ENCODE measurements at places on chromosomes 16 and 17.
A peak's percentile ranks its signal among the peaks of the same experiment; 100 is the strongest.

- no peak for DNase-seq
Observed at GRCh38 chr16:65947951-65948350, 418.5 kb upstream of the CDH5 start.

GRCh38 chr16:69201291-69201690 lies 14.3 kb downstream of the SNTB2 start:
- DNase-seq = no peak

DNA sequence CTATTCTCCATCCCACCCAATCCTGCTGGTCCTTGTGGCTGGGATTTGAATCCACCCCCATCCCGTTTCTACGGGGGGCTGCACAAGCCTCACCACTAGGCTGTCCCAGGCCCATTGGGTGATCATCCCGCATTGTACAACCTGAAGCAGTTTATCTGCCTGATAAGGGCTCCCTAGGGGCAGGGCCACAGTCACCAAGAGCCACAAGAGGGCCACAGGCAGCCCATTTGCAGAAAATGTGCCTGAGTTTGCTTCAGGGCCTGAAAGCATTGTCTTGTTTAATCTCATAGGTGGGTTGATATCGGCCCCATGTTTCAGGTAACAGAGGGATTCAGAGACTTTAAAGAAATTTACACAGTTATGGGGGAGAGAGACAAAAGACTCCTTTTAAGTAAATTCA lies 245.0 kb downstream of the CPPED1 start:
- DNase-seq = no peak

- no peak for DNase-seq
Observed at GRCh38 chr17:46766493-46767491, 51.7 kb downstream of the WNT3 start.

DNA sequence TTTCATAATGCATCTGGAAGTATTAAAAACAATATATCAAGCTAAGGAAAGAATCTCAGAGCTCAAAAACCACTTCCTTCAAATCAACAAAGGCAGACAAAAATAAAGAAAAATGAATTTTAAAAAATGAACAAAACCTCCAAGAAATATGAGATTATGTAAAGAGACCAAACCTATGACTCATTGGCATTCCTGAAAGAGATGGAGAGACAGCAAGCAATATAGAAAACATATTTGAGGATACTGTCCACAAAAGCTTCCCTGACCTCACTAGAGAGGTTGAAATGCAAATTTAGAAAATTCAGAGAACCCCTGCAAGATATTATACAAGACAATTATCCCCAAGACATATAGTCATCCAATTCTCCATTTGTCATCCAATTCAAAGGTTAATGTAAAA lies 311.3 kb upstream of the SOX9 start:
- no peak for DNase-seq

GRCh38 chr16:64397945-64398508 lies 723.8 kb downstream of the CDH11 start:
- no peak for DNase-seq

- DNase-seq = no peak
Observed at GRCh38 chr16:3192476-3193019, 4.5 kb downstream of the OR1F1 start.

- DNase-seq = no peak
Observed at GRCh38 chr16:23874613-23875294, 39.0 kb downstream of the PRKCB start.

- DNase-seq = peak; percentile 77
Observed at GRCh38 chr17:13362341-13363122, 239.2 kb downstream of the HS3ST3A1 start.

- no peak for DNase-seq
Observed at GRCh38 chr17:21300601-21301571, 16.4 kb downstream of the MAP2K3 start.

DNA sequence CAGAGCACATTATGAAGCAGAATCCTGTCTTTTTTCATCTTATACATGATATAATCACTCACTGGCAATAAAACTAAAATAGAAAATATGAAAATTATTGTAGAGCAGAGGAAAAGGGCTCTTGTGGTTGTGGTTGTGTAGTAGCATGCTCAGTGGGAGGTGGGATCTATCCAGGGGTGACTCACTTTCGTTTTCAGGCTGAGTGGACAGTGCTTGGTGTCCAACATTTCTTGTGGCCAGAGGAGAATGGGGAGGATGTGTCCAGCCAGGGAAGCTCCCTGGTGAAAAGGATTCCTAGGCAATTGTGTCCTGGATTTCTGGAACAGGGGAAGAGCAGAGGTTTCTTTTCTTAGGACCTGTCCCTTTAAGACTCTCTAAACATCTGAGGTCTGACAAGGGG lies 31.9 kb upstream of the CPHXL start:
- DNase-seq = peak; percentile 41

GRCh38 chr16:14097182-14097959 lies 26.3 kb downstream of the MRTFB start:
- DNase-seq = no peak

- no peak for DNase-seq
Observed at GRCh38 chr17:79938336-79939093, 97.2 kb downstream of the TBC1D16 start.

DNA sequence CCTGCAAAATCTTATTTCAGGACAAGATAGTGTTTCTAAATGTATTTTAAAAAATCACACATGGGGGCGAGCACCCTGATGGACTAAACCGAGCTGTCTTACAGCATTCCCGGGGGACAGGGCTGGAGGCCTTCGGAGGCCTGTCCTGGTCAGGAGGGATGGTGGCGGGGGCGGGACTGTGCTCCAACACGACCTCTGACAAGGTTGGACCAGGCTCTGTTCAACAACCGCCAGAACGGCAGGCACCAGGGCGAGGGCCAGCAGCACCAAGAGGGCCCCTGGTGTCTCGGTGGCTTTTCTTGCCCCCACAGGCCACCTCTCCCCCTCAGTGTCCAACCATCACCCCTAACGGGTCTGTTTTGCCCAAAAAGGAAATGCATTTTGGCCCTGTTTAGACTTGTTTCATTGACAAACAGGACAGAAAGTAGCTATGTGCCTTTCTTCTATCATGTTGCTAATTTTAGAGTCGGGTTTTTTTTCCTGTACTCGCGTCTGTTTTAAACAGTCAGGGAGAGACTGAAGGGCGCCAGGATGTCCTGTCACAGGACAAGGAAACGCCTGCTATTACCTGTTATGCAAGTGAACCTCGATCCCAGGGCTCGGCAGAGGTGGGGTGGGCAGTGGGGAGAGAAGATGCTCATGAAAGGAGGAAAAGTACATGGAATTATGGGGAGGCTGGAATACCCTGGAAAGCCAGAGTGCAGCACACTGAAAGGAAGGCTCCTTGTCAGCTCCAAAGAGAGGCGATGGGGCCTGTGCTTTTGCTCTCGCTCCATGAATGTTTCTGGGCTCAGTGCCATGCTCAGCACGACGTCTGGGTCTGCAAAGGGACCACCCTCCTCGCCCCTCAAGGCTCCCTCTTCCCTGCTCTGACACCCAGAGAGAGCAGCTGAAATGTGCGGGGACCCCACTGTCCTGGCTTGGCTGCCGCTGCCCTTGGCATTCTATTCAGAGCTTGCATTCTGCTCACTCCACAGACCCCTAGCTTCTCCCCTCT lies 11.9 kb downstream of the TMEM204 start:
- no peak for DNase-seq

GRCh38 chr17:28471531-28472342 lies 1.7 kb upstream of the SLC13A2 start:
- DNase-seq = no peak

GRCh38 chr16:15642557-15643047 lies 352 bp downstream of the MARF1 start:
- peak; percentile 55 for DNase-seq

- DNase-seq = peak; percentile 78
Observed at GRCh38 chr16:88769617-88770460, 15.2 kb downstream of the PIEZO1 start.

- no peak for DNase-seq
Observed at GRCh38 chr17:42708588-42708987, 26.3 kb downstream of the CNTNAP1 start.

DNA sequence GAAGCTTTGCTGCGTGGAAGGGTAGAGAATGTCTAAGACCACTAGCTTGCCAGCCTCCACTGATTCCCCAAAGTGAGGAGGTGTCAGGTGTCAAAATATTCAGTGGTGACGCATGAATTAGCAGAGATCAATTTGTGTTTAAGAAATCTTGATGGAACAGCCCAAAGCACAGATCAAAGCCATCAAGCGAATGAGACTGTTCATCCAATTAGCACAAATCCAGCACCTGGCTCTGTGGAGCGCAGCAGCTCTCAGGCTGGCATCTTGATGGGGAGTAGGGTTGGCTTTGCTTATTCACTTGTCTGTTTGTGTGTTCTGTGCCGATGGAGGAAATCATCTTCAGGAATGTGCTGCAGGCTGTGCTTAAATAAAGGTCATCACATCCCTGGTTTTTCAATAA lies 456.8 kb upstream of the CCL2 start:
- no peak for DNase-seq

DNA sequence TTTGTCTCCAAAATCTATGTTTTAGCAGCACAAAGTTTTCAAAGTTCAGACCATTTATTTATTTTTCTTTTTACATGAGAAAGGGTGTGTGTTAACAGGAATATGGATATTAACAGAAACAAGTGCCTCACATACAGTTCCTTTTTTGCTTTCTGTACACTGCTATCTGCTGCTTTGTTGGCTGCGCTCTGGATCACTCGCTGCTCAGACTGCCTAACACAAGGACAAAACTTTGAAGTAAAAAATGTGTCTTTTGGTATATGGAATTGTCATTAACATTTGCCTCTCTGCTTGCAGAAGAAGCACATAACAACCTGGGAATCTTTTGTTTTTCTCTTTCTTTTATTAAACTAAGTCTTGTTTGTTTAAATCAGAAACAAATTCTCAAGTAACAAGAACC lies 262.8 kb downstream of the ZFHX3 start:
- DNase-seq = no peak

DNA sequence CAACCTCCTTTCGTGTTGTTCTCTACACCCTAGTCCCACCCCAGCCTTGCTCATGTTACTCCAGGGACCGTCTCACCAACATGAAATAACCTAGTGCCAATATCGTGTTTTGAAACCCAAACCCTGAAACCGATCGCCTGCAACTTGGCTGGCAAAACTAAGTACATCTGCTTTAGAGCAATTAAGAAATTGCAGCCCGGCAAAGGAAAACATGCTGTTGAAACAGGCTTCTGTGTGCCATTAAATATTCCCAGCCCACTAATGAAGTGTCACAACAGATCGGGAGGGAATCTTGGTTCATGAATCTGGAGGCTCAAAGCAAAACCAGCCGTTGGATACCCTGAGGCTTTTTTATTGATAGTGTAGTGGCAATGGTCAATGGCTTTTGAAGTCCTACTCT lies 48.3 kb upstream of the GPR139 start:
- no peak for DNase-seq

- no peak for DNase-seq
Observed at GRCh38 chr16:27189335-27189972, 13.9 kb upstream of the KDM8 start.

DNA sequence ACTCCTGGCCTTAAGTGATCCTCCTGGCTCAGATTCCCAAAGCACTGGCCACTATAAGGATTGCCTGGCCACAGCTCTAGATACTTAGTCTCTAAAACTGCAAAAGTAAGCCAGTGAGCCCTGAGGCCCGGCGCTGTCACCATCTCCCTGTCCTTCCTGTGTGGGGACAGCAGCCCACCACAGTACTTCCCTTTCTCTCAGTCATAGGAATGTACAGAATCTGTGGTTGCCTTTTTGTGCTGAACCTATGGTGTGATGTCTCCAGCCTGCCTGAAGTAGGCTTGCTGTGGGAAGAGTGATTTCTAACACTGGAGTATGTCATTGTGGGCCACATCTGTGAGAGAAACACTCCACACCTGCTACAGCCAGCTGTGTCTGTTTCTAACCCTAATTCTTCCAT lies 24.7 kb downstream of the NTAN1 start:
- no peak for DNase-seq

- no peak for DNase-seq
Observed at GRCh38 chr17:13978478-13978877, 90.8 kb upstream of the COX10 start.

GRCh38 chr17:12769981-12770380 lies 19.3 kb upstream of the ARHGAP44 start:
- DNase-seq = no peak

DNA sequence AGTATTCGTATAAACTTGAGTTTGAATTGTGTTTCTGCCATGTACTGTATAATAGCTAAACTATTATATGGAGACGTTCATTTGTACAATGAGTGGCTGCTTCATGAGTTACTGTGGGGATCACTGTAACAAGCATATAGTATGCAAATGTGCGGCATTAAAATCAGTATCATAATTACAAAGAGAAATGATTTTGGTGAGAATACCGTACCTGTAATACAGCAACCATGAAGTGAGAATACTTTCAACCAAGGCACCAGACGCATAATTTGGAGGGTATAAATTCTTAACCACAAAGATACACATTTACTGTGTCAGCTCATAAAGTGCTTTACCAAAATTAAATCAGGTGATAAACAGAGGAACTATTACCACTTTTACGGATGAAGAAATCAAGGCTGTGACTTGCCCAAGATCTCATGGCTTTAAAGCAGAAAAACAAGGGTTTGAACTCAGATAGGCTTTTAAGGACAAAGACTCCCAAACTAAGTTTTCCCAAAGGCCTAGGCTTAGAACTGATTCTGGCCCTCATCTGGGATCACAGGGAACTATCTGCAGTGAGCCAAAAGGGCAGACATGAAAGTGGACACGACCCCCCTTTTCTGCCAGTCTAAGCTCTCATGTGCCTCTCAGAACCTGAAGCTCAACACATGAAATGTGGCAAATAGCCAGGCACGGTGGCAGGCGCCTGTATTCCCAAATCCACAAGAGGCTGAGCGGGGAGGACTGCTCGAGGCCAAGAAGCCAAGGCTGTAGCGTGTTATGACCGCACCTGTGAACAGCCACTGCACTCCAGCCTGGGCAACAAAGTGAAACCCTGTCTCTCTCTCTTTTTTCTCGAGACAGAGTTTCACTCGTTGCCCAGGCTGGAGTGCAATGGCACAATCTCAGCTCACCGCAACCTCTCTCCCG lies 6.4 kb downstream of the RPS15A start:
- DNase-seq = no peak

DNA sequence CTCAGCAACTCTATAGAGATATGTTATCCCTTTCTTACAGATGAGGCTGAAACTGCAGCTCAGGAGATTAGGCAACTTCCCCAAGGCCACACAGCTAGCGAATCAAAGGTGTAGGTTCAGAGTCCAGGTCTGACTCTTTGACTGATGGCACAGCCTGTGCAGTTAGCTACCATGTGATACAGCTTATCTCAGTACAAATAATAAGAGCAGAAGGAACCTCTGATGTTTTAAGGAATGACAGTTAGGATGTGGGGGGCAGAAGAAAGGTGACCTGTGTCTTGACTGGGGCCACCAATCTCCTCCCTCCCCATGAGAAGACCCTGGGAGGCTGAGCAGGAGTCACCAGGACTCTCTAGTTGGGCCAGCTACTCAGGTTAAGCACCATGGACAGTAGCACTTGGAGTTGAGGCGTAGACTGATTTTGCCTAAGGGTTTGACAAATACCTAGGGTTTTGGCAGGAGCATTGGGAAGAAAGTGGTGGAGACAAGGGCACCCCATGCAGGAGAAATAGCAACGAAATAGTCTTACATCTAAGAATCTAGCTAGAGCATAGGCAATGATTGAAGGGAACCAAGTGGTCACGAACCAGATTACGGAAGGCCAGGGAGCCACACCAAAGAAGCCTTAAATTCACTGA lies 22.8 kb upstream of the ACSM2B start:
- no peak for DNase-seq
